ENCODE measurements at places on chromosomes 11 and 22.

- DNase-seq: no peak
These were observed 508.1 kb downstream of the TMEM135 start for GRCh38 chr11:87545858-87546257.

DNA sequence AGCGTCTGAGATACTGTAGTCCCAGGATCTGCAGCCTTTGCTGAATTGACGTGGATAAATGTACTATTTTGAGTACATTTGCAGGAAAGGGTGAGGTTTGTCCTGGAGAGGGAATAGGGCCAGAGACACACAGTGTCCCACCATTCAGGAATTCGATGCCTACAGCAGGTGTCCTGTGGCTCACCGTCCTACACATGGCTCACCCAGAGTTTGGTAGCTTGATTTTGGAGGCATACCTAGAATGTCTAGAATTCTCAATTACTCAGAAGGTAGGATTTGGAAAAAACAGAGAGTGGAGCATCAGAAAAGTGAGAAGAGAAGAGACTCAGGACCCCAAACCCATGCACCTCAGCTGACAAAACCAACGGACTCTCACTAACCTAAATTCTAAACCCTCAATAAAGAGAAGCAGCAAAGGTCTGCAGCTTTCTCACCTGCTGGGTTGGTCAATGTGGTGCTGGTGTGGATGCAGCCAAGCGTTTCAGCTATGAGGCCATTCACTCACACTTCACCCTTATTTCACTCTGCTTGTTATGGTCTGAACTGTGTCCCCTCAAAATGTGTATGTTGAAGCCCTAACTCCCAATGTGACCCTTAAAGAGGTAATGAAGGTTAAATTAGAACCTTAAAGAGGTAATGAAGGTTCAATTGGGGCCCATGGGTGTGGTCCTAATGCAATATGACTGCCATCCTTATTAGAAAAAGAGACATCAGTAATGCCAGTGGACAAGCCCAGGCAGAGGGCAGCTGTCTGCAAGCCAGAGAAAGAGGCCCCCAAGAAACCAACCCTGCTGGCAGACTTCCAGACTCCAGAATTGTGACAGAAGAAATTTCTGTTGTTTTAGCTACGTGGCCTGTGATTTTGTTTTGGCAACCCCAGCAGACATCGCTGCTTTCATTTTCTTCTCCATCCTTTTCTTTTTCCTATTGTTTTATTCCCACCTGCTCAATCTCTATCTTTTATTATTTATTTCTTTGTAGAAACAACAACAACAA, 187.8 kb downstream of the SNX19 start:
- DNase-seq: no peak

GRCh38 chr11:64410404-64410734, 51.4 kb downstream of the RPS6KA4 start:
- DNase-seq: no peak

DNA sequence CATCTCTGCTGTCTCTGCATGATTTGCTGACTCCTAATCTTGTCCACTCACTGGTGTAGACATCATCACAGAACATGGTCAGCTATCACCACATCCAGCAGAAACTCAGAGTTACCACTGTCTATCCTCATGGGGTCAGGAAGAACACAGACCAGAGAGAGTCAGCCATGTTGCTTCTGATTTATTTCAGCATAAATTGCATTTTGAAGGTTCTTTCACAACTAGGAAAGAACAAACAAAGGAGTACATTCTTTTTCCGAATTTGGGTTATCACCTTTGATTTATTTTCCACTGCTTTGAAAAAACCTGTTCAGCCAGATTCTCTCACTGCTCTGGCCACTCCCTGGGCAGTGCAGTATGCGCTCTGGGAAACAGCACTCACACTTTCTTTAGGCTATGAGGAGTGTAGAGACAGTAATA, 172.0 kb upstream of the MTMR2 start:
- DNase-seq: no peak

DNA sequence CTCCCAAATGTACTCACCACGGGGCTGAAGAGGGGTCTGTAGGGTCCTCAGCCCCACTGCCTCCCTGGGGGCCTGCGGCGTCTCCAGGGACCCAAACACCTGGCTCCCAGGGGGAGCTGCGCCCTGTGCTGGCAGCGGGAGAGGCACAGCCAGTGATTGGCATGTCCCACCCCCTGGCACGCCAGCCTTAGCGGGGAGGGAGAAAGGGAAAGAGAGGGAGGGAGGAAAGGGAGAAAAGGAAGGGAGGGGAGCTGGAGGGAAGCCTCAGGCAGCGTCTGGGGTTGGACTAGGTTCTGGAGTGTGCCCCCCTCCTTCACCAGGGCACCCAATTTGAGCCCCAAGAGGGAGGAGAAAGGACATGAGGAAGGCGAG, at the start of gene CHRM1:
CHRM1 (minus strand) TSS at position 163 of the 372 bp plus-strand sequence. CDS start 10,263 bp downstream, outside the sequence.
- DNase-seq: no peak
